ENCODE measurements at places on chromosomes 12 and 14.
A peak's percentile ranks its signal among the peaks of the same experiment; 100 is the strongest.

GRCh38 chr12:14171106-14171505 is 189.7 kb upstream of the GRIN2B start:
- H3K27ac ChIP-seq = no peak overlapping the region
- no peaks in the 10 kb centered on the region for H3K36me3 ChIP-seq
- H3K4me1 ChIP-seq = no peaks in the 10 kb centered on the region
- H3K27me3 ChIP-seq = no peaks in the 10 kb centered on the region

- no peaks in the 10 kb centered on the region for H3K27me3 ChIP-seq
- no peak overlapping the region for H3K27ac ChIP-seq
- H3K4me1 ChIP-seq = no peaks in the 10 kb centered on the region
- no peak overlapping the region for H3K4me3 ChIP-seq
- no peak for DNase-seq
- no peaks in the 10 kb centered on the region for H3K36me3 ChIP-seq
These were observed 161.7 kb downstream of the SLC15A4 start for GRCh38 chr12:128662101-128662500.

- no peaks in the 10 kb centered on the region for H3K36me3 ChIP-seq
- no peaks in the 10 kb centered on the region for H3K4me1 ChIP-seq
- no peak for DNase-seq
- no peaks in the 10 kb centered on the region for H3K27me3 ChIP-seq
- H3K4me3 ChIP-seq = no peak overlapping the region
- no peak overlapping the region for H3K27ac ChIP-seq
These were observed 171.2 kb downstream of the CEP128 start for GRCh38 chr14:80770114-80770908.

- no peaks in the 10 kb centered on the region for H3K36me3 ChIP-seq
- no peaks in the 10 kb centered on the region for H3K27me3 ChIP-seq
- H3K4me3 ChIP-seq = no peak overlapping the region
These were observed 9.3 kb upstream of the HDAC7 start for GRCh38 chr12:47828976-47829482.

DNA sequence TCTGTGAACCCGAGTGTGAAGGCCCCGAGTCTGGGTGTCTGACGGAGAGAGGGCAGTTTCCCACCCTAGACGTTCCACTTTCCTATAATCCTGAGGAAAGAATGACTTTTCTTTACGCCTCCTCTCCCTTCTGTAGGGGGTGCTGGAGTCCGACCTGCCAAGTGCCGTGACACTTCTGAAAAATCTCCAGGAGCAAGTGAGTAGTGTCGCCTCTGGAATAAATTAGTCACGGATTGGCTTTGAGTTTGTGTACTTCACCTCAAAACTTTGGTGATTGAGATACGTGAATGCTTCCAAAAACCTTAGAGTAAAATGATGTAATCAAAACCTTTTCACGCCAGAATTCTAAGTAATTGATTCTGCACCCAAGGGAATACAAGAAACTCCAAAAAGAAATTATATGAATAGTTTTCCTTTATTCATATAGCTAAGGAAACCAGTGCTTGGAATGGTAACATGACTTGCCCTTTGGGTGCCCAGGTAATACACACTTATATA is 452 bp downstream of the NGDN start:
- H3K4me3 ChIP-seq = peak overlapping the region; percentile 83
- peak overlapping the region; percentile 70 for H3K27ac ChIP-seq
- H3K27me3 ChIP-seq = no peaks in the 10 kb centered on the region
- peaks cover 7% of the 10 kb centered on the region for H3K4me1 ChIP-seq
- DNase-seq = no peak

DNA sequence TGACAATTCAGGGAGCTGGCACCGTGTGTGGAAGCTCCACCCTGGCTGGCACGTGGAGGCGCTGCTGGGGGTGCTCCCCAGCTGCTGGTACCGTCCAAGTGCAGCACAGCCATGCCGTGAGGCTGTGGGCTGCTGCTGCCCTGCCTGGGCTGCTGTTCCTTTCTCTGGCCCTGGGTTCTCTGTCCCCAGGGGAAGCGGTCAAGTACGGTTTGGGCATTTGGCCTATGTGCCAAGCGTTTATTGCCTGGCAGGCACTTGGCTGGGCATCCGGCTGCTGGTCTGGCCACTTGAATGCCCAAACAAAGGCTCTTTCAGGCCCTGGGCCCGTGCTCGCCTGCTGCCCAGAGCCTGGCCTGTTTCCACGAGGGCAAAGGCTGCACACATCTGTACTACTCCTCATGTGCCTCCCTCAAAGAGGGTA is 39.6 kb downstream of the RHOF start:
- no peaks in the 10 kb centered on the region for H3K36me3 ChIP-seq
- no peaks in the 10 kb centered on the region for H3K4me1 ChIP-seq
- peak overlapping the region; percentile 80 for H3K27ac ChIP-seq
- no peaks in the 10 kb centered on the region for H3K27me3 ChIP-seq

GRCh38 chr12:120242275-120242799 is 23.2 kb downstream of the PXN start:
- no peak overlapping the region for H3K4me3 ChIP-seq
- H3K4me1 ChIP-seq = no peaks in the 10 kb centered on the region
- H3K27ac ChIP-seq = peak overlapping the region; percentile 66
- no peak for DNase-seq
- peaks cover 2% of the 10 kb centered on the region for H3K36me3 ChIP-seq
- H3K27me3 ChIP-seq = no peaks in the 10 kb centered on the region

DNA sequence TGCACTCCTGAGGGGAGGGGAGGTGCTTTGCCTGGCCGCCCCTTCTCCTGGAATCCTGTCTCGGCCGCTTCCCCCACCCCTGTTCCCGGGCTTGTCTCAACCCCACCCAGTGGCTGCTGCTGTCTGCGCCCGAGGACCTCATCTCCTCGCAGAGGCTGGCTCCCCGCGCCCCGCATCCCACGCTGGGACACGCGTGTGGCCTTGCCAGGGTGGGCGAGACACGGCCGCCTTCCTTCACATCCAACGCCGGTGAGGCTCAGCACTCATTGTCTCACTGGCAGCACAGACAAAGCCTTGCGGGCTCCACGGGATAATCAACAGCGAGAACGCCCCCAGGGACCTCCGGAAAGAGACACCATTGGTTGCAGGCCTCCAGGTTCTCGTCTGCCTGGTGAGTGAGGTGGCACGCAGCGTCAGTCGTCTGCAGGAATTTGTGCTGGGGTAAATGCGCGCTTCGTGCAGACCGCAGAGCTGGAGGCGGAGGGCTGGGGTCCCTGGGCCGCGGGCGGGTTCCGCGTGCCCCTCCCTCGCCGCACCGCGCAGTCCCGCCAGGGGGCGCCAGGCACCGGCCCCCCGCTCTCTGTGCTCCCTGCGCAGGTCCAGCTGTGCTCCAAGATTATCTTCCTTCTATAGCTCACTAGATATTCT is 26.8 kb downstream of the CCDC177 start:
- no peaks in the 10 kb centered on the region for H3K36me3 ChIP-seq
- H3K4me3 ChIP-seq = no peak overlapping the region
- H3K27ac ChIP-seq = no peak overlapping the region
- no peaks in the 10 kb centered on the region for H3K27me3 ChIP-seq

GRCh38 chr12:63968673-63969072 is 124.2 kb downstream of the SRGAP1 start:
- H3K27ac ChIP-seq = no peak overlapping the region
- H3K27me3 ChIP-seq = no peaks in the 10 kb centered on the region

- DNase-seq = no peak
- peaks cover 4% of the 10 kb centered on the region for H3K36me3 ChIP-seq
- no peaks in the 10 kb centered on the region for H3K27me3 ChIP-seq
- H3K4me1 ChIP-seq = peaks cover 17% of the 10 kb centered on the region
These were observed 12.7 kb downstream of the CPSF6 start for GRCh38 chr12:69252033-69252432.

- no peaks in the 10 kb centered on the region for H3K4me1 ChIP-seq
- no peaks in the 10 kb centered on the region for H3K27me3 ChIP-seq
- no peak for DNase-seq
- no peak overlapping the region for H3K4me3 ChIP-seq
- no peaks in the 10 kb centered on the region for H3K36me3 ChIP-seq
These were observed 888.6 kb upstream of the SEL1L start for GRCh38 chr14:82422230-82422629.

- H3K27ac ChIP-seq = no peak overlapping the region
- H3K27me3 ChIP-seq = no peaks in the 10 kb centered on the region
- DNase-seq = no peak
- no peaks in the 10 kb centered on the region for H3K36me3 ChIP-seq
- no peaks in the 10 kb centered on the region for H3K4me1 ChIP-seq
These were observed 459.6 kb upstream of the RGS6 start for GRCh38 chr14:71472356-71473340.

DNA sequence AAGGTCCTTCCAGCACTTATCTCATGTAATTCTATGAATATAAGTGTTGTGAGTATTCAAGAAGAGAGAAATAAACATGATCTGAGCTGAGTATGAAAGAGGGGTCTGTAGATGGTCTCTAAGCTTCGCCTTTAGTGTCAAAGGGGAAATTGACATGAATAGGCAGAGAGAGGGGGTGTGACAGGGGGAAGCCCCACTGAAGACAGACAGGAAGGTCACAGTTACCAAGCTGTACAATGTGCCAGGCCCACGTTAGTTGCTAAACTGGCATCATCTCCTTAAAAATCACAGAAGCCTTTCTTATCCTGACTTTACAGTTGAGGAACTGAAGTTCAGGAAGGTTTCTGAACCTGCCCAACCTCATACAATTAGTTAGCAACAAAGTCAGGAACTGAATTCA is 7.6 kb downstream of the ARHGEF40 start:
- no peak overlapping the region for H3K4me3 ChIP-seq
- H3K27ac ChIP-seq = no peak overlapping the region
- H3K27me3 ChIP-seq = no peaks in the 10 kb centered on the region
- DNase-seq = no peak

GRCh38 chr12:20264608-20265114 is 103.7 kb upstream of the PDE3A start:
- H3K4me1 ChIP-seq = no peaks in the 10 kb centered on the region
- H3K4me3 ChIP-seq = no peak overlapping the region
- no peaks in the 10 kb centered on the region for H3K36me3 ChIP-seq

- H3K4me1 ChIP-seq = no peaks in the 10 kb centered on the region
- peak overlapping the region; percentile 38 for H3K4me3 ChIP-seq
- H3K27ac ChIP-seq = peak overlapping the region; percentile 12
- DNase-seq = no peak
These were observed 8.2 kb downstream of the SINHCAF start for GRCh38 chr12:31317471-31318395.

DNA sequence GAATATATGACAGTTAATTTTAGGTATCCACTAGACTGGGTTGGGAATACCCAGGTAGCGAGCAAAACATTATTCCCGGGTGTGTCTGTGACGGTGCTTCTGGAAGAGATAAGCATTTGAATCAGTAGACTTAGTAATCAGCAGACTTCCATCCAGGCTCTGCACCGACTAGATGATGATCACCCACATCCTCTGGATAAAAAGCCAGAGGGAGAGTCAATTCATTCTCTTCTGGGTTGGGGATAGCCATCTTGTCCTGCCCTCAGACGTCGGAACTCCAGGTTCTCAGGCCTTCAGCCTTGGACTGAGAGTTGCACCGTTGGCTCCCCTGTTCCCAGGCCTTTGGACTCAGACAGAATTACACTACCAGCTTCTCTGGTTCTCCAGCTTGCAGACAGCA is 168.0 kb downstream of the PHLDA1 start:
- no peak for DNase-seq
- H3K4me1 ChIP-seq = peaks cover under 1% of the 10 kb centered on the region
- no peak overlapping the region for H3K27ac ChIP-seq
- H3K27me3 ChIP-seq = no peaks in the 10 kb centered on the region
- no peak overlapping the region for H3K4me3 ChIP-seq
- H3K36me3 ChIP-seq = no peaks in the 10 kb centered on the region

- no peak for DNase-seq
- no peaks in the 10 kb centered on the region for H3K36me3 ChIP-seq
These were observed 142.9 kb upstream of the BTG1 start for GRCh38 chr12:92288561-92288960.

DNA sequence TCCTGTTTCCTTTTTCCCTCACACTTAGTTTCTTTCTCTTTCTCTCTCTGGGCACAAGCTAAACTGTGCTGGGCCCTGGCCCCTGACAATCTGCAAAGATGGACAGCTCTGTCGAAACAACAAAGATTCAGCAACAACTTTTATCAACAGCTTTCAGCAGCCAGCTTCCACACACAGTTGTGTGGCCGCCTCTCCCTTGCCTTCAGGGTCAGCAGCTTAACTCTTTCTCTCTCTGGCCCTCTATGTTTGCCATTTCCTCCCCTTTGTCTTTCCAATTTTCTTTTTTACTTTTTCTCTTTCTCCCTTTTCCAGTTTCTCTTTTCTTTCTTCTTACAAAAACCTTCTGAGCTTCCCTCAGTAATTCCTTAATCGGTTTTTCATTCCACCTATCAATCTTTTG is 43.3 kb downstream of the IQSEC3 start:
- no peak overlapping the region for H3K27ac ChIP-seq
- no peaks in the 10 kb centered on the region for H3K27me3 ChIP-seq
- H3K4me1 ChIP-seq = no peaks in the 10 kb centered on the region
- no peaks in the 10 kb centered on the region for H3K36me3 ChIP-seq
- DNase-seq = no peak

GRCh38 chr14:21231020-21231652 is 38.1 kb downstream of the HNRNPC start:
- no peak overlapping the region for H3K27ac ChIP-seq
- no peaks in the 10 kb centered on the region for H3K27me3 ChIP-seq
- peaks cover 76% of the 10 kb centered on the region for H3K36me3 ChIP-seq

DNA sequence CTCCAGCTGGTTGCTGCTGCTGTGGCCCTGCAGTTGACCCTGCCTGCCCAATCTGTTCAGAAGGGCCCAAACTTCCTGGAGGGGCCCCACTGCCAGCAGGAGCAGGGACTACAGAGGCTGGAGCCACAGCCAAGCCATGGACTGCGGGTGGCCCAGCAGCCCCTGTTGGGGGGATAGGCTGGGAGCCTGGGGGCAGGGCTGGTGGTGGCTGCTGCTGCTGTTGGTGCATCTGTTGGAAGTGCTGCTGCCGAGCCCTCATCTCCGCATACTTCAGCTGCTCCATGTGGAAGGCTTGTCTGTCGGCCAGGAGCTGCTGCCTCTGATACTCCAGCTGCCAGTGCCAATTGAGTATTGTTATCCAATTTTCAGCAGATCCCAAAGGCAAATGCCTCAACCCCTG is 7.2 kb downstream of the MYL6 start:
- H3K4me3 ChIP-seq = no peak overlapping the region
- peaks cover 7% of the 10 kb centered on the region for H3K4me1 ChIP-seq
- no peak for DNase-seq
- H3K27ac ChIP-seq = no peak overlapping the region

DNA sequence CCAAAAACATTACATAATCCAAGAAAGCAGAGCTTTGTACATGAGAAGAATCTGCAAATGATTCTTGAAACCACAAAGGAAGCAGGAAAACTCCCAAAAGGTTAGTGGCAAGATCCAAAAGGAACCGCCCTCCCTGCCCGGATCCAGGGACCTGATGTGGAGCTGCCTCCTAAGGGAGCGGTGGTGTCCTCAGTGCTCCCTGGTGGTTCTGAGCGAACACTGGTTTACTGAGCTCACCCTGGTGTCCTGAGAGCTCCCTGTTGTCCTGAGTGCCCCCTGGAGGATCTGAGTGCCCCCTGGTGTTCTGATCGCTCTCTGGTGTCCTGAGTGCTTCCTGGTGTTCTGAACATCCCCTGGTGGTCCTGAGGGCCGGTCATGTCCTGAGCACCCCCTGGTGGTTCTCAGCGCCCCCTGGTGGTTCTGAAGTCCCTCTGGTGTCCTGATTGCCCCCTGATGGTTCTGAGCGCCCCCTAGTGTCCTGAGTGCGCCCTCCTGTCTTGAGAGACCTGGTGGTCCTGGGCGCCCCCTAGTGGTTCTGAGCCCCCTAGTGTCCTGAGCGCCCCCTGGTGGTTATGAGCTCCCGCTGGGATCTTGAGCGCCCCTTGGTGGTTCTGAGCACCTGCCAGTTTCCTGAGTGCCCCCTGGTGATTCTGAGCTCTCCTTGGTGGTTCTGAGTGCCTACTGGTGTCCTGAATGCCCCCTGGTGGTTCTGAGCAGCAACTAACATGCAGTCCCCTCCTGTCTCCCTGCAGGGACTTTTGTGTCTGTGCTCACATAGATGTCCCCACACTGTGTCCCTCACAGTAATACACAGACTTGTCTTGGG is 891.1 kb downstream of the TMEM121 start:
- no peaks in the 10 kb centered on the region for H3K27me3 ChIP-seq
- H3K4me1 ChIP-seq = no peaks in the 10 kb centered on the region
- no peak overlapping the region for H3K27ac ChIP-seq
- H3K4me3 ChIP-seq = no peak overlapping the region
- H3K36me3 ChIP-seq = no peaks in the 10 kb centered on the region
